ENCODE measurements at places on chromosomes 3 and 15.

DNA sequence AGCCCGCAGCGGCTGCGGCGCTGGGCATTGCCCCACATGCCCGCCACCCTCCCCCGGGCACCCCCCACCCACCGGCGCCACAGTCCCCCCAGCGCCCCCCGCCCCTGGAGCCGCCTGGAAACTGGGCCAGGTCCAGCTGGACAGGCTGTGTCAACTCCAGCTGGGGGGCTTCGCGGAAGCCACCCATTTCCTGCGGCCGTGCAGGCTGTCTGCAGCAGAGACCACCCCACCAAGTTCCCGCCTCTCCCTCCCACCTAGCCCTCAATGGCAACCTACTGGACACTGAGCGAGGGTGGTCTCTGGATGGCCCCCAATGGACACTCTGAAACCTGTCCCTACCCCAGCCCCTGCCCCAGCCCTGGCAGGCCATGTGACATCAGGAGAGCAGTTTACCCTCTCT lies 62.8 kb upstream of the GATA2 start:
- DNase-seq = no peak

DNA sequence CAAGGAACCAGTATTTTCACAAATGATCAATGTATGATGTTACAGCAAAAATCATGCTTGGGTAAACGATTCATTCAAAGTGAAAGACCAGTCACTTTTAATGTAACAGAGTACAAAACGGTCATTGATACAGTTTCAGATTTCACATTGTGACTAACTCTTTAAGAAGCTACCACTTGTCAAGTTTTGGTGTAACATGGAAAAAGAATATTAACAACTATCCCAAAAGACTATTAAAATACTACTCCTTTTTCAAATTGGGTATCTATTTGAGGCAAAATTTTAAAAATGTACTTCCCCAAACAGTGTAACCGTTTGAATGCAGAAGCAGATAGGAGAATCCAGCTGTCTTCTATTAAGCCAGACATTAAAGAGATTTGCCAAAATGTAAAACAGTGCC lies 31.7 kb downstream of the AKAP13 start:
- peak; percentile 76 for DNase-seq

- DNase-seq = peak; percentile 6
Measured at GRCh38 chr3:101567528-101568317, 6.1 kb downstream of the TRMT10C start.

- no peak for DNase-seq
Measured at GRCh38 chr3:177552051-177552450, 354.8 kb upstream of the TBL1XR1 start.

DNA sequence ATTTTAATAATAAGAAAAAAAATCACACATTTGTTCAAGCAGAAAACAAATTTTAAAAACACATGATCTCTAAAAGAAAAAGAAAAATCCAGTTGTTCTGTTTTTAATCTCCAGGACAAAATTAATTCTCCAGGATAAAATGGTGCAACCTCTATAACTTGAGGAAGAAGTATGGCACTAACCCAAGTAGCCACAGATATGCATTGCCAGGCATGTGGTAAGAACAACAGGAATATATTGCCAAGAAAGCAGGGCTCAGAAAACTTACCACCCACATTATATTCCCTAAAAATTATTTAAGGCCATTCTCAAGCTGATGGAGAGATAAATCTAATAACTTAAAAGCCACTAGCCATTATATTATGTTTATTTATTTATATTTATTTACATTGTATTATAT lies 295.7 kb upstream of the TMCO5A start:
- DNase-seq = no peak

DNA sequence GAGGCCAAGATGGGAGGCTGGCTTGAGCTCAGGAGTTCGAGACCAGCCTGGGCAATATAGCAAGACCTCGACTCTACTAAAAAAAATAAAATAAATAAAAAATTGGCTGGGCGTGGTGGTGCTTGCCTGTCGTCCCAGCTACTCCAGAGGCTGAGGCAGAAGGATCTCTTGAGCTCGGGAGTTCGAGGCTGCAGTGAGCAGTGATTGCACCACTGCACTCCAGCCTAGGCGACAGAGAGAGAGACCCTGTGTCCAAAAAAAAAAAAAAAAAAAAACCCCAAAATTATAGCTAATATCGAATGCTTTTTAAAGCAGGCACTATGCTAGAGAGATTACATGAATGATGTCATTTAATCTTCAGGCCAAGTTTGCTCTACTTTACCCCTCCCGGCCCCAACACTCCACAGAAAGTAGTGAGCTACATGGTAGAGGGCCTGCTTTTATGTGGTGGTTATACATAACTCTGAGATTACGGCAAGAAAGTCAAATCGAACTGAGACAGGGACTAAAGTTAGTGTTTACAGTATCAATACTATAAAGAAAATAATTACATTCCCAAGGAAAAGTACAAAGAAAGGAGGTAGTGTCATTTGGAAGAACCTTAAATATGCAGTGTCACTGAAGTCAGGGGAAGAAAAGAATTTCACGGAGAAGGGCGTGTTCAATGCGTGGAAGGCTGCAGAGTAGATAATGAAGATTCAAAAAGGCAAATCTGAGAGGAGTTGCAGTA lies 1.1 kb downstream of the ADPGK start:
- DNase-seq = peak; percentile 12

DNA sequence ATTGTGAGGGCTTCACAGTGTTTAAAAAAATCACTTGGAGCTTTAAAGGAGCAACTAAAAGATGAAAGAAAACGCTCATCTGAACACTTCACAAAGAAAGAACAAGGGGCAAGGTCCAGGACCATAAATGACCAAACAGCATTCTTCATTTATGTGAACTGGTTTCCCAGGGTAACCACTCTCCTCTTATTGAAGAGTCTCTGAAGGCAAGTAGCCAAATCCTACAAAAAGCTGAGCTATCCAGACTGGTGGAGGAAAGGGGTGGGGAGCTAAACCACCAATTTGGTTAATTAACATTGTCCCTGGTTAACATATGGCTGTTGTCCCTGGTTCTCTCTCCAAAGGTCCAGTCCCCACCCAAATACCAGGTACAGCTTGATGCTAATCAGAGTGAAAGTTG lies 58.1 kb downstream of the OSBPL10 start:
- no peak for DNase-seq

DNA sequence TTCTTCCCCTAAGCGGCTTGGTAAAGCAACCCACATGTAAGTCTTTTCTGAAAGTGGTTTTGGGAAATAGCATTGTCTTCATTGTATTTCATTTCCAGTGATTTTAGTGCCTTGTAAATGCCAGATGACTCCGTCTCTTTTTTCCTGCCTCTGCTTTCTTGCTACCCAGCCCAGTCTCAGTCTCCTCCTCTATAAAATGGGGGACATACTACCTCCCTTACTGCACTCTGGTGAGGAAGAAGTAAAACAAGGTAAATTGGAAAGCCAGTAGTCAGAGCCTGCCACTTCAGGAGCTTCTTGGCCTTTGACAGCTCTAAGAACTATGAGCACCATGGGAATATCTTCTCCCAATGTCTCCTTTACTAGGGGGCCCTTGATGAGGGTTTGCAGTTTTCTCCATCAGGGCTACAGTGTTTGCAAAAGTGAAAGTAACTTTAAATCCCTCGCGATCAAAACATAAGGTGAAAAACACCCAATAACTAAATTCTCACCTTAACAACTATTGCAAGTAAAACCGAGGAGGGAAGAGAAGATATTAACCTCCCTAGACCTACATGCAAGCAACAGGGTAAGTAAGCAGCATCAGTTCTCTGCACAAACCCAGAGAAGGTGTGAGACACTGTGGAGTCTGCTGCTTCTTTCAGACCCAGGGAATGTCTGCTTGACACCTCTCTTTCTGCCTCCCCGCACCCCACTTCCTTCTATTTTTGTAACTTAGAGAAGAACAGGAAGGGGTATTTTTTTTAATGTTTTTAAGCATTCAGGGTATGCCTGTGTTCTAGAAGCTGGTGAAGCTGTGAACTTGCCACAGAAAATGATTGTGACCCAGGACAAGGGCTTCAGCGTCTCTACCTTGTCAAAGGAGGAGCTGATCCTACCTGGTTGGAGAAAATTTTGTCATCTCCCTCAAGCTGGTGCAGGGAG lies 159.1 kb upstream of the EOMES start:
- no peak for DNase-seq

- DNase-seq = no peak
Measured at GRCh38 chr3:178540184-178540583, 3.9 kb downstream of the KCNMB2 start.

- DNase-seq = peak; percentile 67
Measured at GRCh38 chr3:11583638-11584046, 60.1 kb downstream of the VGLL4 start.

DNA sequence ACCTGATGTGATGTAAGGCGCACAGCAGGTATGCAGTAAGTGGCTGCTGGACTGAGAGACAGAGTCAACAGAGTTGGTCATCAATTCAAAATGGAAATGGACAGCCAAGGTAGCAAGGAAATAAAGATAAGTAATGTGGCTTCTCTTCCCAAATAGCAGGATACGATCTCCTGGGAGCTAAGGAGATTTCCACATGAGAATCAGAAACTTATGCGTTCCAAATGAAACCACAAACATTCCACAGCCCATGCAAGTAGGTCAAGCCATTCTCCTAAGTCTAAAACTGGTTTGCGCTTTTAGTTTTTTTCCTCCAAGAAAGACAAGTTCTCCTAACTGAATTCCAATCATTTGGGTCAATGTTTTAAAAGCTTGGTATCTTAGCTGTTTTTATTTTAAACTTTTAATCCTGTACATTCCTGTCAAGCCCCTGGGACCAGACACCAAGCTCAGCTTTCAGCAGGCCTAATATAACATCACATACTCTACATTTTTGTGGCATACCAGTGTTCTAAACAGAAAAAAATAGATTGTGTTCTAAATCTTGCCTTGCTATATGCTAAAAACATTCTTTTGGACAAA lies 73.7 kb upstream of the TSPAN3 start:
- peak; percentile 94 for DNase-seq

DNA sequence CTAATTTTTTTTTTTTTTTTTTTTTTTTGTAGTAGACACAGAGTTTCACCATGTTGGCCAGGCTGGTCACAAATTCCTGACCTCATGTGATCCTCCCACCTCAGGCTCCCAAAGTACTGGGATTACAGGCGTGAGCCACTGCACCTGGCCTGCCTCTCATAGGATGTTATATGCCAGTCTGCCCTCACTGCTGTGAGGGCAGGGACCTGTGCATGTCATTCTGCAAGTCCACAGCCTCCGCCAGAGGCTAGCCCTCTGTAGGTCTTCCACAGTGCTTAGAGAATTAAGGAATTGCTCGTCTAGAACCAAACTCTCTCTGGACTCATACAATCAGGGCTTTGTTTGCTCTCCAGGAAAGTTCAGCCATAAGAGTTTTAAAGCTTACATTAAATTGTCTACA lies 163.9 kb upstream of the WNT5A start:
- no peak for DNase-seq

- no peak for DNase-seq
Measured at GRCh38 chr3:19342389-19342788, 194.1 kb downstream of the KCNH8 start.

DNA sequence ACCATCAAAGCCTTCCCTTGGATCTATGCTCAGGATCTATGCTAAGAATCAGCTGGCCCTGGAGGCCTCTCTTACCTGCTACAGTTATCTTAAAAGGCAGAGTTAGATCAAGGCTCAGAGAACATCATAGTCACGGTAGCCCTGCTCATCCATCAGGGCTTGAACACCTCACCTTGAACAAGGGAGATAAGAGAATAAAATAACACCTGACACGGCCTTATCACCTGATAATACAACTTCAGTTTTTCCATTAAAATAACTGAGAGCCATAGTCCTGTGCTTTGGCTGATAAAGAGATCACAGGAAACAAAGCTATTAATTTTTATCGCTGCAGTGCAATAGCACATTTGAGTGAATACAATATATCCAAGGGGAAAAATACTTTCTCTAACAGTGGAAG lies 85.6 kb upstream of the LPP start:
- no peak for DNase-seq

GRCh38 chr15:41417418-41418195 lies 712 bp downstream of the RTF1 start:
- peak; percentile 25 for DNase-seq

GRCh38 chr15:36449084-36449661 lies 130.3 kb upstream of the CDIN1 start:
- DNase-seq = peak; percentile 38

DNA sequence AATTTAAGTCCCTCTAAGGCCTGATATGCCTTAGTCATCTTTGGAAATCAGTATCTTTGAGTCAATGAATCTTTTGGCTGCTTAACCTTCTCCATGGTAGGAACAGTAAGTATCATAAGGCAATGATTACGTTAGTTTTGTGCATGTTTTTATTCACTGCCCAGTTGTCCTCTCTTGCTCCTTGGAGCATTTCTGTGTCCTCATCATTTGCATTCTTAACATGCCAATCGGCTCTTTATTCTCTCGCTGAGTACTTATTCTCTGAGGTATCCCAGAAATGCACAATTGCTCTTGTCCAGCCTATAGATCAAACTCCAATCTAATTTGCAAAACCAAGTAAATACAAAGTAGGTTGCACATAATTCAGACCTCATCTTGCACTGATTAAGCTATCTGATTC lies 405.0 kb upstream of the IL12A start:
- DNase-seq = peak; percentile 35

DNA sequence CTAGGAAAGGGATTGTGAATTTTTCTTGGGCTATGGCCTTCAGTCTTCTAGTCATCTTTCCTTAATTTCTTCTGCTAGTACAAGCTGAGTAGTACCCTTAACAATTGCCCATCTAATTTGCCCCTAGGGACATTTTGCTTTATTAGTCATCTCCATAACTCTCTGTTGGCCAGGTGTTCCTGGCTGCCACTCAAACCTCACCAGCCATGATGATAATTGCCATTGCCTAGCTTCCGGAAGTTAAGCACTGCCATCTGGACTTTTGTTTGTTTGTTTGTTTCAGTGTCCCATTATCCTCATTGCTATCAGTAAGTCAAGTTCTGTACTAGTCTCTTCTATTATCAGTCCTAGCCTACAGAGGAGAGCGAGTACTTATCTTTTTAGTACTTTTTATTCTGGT lies 36.6 kb upstream of the UBL7 start:
- peak; percentile 44 for DNase-seq

- DNase-seq = peak; percentile 92
Measured at GRCh38 chr3:153052096-153052460, 109.9 kb upstream of the RAP2B start.

DNA sequence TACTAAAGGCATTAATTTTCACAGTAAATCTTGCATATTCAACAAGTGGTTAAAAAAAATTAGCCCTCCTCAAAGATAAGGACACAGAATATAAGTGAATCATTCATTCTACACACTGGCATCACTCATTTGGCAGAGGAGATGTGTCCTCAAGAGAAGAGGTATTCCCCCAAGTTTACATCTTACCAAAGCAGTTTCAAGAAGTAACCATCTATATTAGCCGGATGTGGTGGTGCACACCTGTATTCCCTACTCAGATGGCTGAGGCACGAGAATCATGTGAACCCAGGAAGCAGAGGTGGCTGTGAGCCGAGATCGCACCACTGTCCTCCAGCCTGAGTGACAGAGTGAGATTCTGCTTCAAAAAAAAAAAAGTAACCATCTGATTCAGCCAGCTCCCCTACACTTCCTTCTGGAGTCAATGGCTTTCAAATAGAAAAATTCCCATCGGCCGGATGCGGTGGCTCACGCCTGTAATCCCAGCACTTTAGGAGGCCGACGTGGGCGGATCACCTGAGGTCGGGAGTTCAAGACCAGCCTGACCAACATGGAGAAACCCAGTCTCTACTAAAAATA lies 15.4 kb downstream of the RAF1 start:
- no peak for DNase-seq

GRCh38 chr3:144593881-144594280 lies 622.3 kb downstream of the DIPK2A start:
- no peak for DNase-seq

- DNase-seq = peak; percentile 35
Measured at GRCh38 chr15:48550822-48551525, 94.5 kb downstream of the FBN1 start.
